ENCODE measurements at places on chromosomes 11 and 22. TPM values are rescaled to one million over a fixed set of nuclear protein-coding genes. Genes with fewer than 3 reads are reported as not detected.

SPTBN2 gene
- 1.7 TPM for total RNA-seq

CRYBB2 gene
- not detected for total RNA-seq

PHLDB1 gene
- 3.0 TPM for total RNA-seq

PGGHG gene
- 209 TPM for total RNA-seq

SGSM1 gene
- 0.04 TPM for total RNA-seq

TTC38 gene
- 7.9 TPM for total RNA-seq

OR5T1 gene
- total RNA-seq: not detected

EWSR1 gene
- total RNA-seq: 377 TPM

RAPSN gene
- total RNA-seq: not detected

CRYBB3 gene
- total RNA-seq: 0.35 TPM

MMP13 gene
- not detected for total RNA-seq

SLC6A5 gene
- total RNA-seq: not detected

PIWIL4 gene
- total RNA-seq: 0.16 TPM

BTBD18 gene
- not detected for total RNA-seq

RBMXL2 gene
- total RNA-seq: not detected

ADM2 gene
- 6.7 TPM for total RNA-seq

PAX6 gene
- total RNA-seq: not detected

NCR3LG1 gene
- 5.0 TPM for total RNA-seq

SVIP gene
- 79.4 TPM for total RNA-seq

OR52N2 gene
- total RNA-seq: not detected

ACRV1 gene
- total RNA-seq: not detected

XRCC6 gene
- 502 TPM for total RNA-seq

SMTNL1 gene
- not detected for total RNA-seq

LIPT2 gene
- 4.2 TPM for total RNA-seq

APOBEC3F gene
- total RNA-seq: 20.4 TPM

OR2AT4 gene
- not detected for total RNA-seq

MMP7 gene
- total RNA-seq: not detected

PCSK7 gene
- 85.9 TPM for total RNA-seq

OR51E1 gene
- not detected for total RNA-seq

ADM gene
- total RNA-seq: 2.1 TPM

LSP1 gene
- total RNA-seq: 148 TPM

Measured in activated naive CD8-positive, alpha-beta T cell treated with anti-CD3 and anti-CD28 coated beads for 36 hours (primary cell).